Stimulated activated CD4-positive, alpha-beta T cell treated with anti-CD3 and anti-CD28 coated beads, Interleukin-4, amount 100 ng/mL, for 4 hours (primary cell): ENCODE measurements at places on chromosomes 16 and 17.

- DNase-seq: peak; percentile 18
These were observed 2.2 kb downstream of the GSPT1 start for GRCh38 chr16:11913425-11914079.

GRCh38 chr17:64621772-64622171 lies 40.3 kb downstream of the SMURF2 start:
- no peak for DNase-seq

GRCh38 chr16:10027553-10027952 lies 154.7 kb downstream of the GRIN2A start:
- DNase-seq: no peak

GRCh38 chr17:55319933-55320593 lies 55.3 kb downstream of the HLF start:
- no peak for DNase-seq

GRCh38 chr17:51200295-51200694 lies 34.1 kb downstream of the NME2 start:
- no peak for DNase-seq

GRCh38 chr17:31869797-31870568 lies 10.9 kb upstream of the COPRS start:
- DNase-seq: no peak

DNA sequence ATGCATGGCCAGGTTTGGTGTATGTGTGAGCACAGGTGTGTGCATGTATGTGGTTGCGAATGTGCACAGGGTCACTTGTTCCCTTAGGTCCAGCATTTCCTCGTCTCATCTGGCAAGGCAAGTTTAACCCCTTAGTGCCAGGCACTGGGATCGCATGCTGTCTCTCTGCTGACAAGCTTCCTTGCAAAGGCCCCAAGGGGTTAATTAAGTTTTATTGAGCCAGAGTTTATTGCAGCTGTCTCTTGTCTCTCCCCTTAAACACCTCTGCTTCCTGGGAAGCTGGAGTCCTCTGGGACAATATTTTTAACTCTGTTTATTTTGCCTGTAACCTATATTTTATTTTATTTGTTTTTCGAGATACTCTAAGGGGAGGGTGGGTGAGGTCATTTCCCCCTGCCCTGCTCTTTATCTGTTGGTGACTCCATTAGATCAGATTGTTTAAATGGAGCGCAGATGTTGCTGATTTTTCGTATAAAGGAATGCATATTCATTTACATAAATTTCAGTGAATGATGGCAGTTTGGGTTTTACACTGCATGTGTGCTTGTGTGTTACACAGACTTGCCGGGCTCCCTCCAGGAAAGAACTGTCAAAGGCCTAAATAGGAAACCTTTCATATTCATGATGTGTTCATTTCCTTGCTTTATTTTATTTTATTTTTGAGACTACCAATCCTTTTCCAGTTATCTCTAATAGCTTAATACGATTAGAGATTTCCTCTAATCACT lies 99.7 kb downstream of the CBLN1 start:
- DNase-seq: no peak

GRCh38 chr17:77286641-77287431 lies 146.1 kb downstream of the SEC14L1 start:
- no peak for DNase-seq

GRCh38 chr17:54180950-54181349 lies 358.2 kb downstream of the KIF2B start:
- no peak for DNase-seq

DNA sequence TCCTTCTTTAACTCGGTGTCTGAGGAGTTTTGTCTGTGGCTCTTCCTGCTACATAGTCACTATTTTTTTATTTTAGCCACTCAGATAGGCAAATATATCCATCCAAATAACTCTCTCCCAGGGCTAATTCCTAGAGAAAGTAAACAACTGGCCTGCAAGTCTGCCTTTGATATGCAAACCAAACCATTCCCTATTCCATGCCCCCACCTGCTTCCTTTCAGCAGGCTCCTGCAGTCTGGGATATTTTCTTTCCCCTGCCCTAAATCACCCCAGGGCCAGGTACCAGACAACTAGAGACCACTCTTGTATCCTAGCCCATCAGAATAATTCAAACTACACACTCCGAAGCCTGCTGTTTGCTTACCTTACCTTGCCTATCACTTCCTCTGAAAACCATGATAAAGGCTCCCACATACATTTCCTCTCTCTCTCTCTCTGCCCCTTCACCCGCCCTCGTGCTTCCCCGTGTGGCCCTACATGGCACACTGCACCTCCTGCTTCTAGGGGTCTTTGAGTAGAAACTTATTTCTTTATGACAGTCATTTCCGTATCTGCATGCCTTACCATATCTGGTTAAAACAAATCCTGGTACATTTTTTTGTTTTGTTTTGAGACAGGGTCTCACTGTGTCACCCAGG lies 8.3 kb downstream of the CD300H start:
- DNase-seq: no peak

- DNase-seq: no peak
These were observed 337.5 kb downstream of the SEC14L1 start for GRCh38 chr17:77478281-77478680.

DNA sequence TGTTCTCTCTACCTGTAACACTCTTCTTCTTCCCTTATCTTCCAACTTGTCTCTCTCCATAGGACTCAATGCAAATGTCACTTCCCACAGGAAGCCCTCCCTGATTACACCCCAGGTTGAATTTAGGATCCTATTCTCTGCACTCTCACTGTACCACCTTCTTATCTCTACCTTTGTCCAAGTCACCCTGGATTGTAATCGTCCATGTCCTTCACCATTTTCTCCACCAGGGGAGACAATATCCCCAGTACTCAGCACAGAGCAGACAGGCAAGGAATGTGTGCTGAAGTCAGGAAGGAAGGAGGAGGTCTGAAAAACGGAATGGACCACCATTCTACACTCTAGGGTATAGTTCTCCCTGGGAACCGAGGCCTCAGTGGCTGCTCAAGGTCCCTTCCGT lies 14.2 kb downstream of the C16orf82 start:
- DNase-seq: no peak

- no peak for DNase-seq
These were observed 3.0 kb upstream of the CCR7 start for GRCh38 chr17:40568074-40568836.

DNA sequence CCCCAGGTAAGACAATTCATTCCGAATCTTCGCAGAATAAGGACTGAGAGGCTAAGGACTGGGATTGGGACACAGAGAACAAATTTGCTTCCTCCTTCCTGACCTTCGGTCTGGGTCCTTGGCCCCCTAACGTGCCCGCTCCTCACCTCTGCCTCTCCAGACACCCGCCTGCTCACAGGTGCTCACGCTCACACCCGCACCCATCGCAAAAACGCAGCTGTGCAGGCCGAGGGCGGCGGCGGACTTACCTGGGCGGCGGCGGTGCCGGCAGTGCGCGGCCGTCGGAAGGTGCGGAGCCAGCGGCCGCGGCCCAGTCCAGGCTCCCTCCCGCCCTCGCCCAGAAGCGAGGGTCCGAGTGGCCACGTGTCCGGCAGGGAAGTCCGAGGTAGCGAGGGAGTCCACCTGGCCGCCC lies 7.1 kb upstream of the HOXB9 start:
- no peak for DNase-seq

DNA sequence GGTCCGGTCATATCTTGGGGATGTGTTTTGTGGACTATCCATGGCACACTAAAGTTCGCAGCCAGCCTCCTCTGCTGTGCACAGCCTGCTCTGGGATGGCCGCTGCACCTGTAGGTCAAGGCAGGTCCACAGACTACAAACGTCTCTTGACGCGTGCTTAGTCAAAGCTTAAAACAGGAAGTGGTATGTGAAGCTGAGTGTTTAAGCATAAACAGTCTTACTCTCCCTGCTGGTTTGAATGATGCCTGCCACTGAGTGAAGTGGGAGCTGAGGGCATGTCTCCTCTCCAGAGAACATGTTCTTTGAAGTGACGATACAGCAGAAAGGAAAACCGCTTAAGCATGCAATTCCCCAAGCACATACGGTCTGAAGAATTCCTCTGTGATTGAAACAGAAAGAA lies 365.6 kb downstream of the SLC39A11 start:
- DNase-seq: no peak

- peak; percentile 26 for DNase-seq
These were observed 111.7 kb upstream of the CHMP6 start for GRCh38 chr17:80879723-80880647.

- no peak for DNase-seq
These were observed 37.0 kb downstream of the ABCC12 start for GRCh38 chr16:48118841-48119240.

DNA sequence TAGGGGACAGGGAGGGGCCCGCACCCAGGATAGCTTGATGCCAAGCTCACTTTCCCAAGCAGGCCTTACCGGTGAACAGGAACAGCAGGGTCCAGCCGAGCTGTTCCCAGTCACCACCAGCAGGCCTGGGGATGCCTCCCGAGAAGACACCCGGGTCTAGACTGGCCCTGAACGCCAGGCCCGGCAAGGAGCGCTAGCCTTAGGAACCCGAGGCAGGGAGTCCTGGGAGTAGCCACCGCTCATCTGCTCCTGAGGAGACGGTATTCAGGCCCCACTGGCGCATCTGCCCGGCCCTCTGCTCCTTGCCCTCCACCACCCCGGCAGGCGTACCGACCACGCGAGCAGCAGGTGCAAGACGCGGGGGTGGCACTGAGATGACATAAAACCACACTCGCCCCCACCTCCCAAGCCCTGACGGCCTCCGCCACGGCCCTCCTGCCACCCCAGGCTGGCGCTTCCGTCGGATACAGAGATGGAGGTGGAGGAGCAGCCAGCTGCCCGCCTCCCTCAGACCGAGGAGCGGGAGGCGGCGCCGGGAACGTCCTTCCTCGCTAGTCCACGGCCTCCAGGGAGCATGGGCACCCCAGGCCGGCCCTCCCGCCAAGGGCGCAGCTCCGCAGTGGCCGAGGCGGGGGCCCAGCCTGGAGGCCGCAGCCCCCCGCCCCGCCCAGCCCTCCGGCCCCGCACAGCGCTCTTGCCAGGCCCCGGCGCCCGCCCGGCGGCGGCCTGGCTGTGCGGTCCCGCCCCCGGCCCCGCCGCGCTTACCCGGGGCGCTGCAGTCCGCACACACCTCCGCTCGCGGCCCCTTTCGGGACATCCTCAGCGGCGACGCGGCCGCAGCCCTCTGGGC lies 661 bp downstream of the GIT1 start:
- peak; percentile 57 for DNase-seq
